ENCODE measurements at places on chromosomes 2 and 18. TPM values are rescaled to one million over a fixed set of nuclear protein-coding genes. Genes with fewer than 3 reads are reported as not detected.

Gene KYNU
- total RNA-seq, result 34.5 TPM

Gene POTEC
- total RNA-seq, result not detected

- no peak for DNase-seq
Measured at GRCh38 chr2:146417942-146418341, 1426.9 kb upstream of the ACVR2A start.

Gene SLC4A1AP
- total RNA-seq, result 18.7 TPM

- DNase-seq, result no peak
Measured at GRCh38 chr18:65592435-65592834, 158.4 kb upstream of the CDH7 start.

- peak; percentile 71 for DNase-seq
Measured at GRCh38 chr2:86628091-86628522, 4.4 kb upstream of the RNF103 start.

DNA sequence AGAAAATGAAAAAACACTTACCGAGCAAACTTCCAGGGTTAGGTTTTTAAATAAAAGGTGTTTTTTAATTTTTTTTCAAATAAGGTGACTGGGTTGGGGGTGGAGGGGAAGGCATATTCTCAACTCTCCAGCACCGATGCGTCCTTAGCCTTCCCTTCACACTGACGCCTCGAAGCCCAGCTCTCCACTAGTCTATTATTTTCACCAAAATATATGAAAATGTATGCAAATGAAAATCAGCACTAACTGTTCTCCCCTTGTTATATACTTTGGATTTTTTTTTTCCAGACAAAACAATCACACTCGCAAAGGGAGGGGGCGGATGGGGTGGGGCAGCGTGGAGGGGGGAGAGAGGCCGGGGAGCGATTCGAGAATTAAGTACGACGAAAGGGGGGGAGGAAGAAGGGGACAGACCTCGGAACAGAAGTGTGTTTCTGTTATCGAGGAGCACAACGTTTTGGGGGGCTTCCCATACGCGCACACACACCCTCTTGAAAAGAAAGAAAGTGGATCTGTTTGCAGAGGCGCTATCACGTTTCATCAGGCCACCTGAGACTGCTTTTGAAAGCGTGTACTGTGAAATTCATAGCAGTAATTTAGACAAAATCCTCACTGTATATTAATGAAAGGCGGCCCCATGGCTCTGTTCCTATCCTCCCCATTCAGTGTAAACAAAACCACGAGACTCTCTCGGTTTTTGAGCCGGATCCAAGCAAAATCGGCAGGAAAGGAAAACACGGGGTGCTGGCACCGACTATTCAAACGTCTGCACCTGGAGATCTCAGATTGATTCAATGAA, 2.4 kb upstream of the POU3F3 start:
- no peak for DNase-seq

GRCh38 chr2:219570924-219571310, 422 bp downstream of the OBSL1 start:
- DNase-seq, result peak; percentile 69

DNA sequence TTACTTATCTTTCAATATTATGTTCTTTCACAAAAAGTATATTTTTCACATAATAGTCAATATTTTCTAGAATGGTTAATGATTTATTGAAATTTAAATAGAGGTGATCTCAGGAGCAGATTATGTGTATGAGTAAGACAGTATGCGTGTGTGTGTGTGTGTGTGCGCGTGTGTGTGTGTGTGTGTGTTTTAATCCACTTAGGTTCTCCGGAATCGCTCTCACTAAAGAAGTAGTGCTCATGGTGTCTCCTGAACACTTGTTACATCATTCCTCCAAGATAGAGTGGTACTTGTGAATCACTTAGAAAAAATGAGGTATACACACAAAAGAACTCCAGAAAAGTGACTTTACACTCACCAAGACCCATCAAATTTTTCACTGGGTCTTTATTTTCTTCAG, 91.0 kb upstream of the KCNH7 start:
- DNase-seq, result no peak

GRCh38 chr2:239283288-239283945, 117.4 kb downstream of the HDAC4 start:
- DNase-seq, result peak; percentile 51

DNA sequence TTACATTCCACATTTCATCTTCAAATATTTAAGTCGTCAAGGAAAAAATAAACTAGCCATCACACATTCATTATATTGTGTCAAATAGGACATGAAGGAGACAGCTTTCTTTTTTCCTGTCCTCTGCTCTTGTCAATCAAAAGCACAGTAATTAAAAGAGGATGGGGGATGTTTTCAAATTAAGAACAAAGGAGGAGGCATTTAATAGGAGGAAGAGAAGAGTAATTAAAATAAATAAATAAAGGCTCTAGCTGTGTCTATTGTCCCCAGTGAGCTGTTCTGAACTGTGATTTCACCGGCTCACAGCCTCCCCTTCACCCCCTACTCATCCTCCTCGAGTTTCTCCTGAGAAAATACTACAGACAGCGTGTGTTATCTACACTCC, 1377.1 kb upstream of the PIK3C3 start:
- no peak for DNase-seq

All from upper lobe of right lung (tissue), 1 donor.